ENCODE measurements at places on chromosomes 1 and 21.

DNA sequence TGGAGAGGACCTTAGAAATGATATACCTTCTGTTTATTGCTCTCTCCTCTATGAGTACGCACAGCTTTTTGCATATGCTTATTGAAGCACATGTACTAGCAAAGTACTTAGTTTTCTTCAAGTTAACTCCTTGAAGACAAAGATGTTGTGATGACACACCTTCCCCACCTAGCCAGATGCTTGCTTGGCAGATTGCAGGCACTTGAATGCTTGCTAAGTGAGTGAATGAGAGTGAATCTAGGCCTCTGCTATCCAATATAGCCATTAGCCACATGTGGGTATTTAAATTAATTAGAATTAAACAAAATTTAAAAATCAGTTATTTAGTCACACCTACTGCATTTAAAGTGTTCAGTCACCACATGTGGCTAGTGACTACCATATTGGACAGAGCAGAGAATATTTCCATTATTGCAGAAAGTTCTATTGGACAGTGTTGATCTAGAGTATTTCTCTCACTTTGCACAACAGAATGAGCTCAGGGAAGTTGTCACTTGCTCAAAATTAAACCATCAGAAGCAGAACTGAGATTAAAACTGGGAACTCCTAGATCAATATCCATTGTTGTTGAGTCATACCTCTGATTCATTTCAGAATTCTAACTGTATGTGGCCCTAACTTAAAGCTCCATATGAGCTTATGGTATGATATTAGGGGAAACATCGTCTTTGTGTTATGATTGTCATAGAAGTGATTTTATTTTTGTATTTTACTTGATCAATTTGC, 8.6 kb upstream of the EEIG2 start:
- peak; percentile 34 for DNase-seq

DNA sequence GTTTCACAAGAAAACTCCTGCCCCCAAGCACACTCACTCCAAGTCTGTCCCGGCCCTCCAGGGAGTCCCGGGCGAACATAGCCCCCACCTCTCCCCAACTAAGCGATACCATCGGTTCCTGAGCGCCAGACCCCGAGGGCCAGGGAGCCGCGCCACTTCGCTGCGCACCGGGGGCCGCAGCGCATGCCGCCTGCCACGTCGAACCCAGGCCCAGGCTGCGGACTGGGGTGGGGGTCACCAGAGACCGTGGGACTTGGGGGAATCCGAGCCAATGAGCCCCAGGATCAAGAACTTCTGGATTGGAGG, 801 bp downstream of the RSPO1 start:
- DNase-seq: no peak

DNA sequence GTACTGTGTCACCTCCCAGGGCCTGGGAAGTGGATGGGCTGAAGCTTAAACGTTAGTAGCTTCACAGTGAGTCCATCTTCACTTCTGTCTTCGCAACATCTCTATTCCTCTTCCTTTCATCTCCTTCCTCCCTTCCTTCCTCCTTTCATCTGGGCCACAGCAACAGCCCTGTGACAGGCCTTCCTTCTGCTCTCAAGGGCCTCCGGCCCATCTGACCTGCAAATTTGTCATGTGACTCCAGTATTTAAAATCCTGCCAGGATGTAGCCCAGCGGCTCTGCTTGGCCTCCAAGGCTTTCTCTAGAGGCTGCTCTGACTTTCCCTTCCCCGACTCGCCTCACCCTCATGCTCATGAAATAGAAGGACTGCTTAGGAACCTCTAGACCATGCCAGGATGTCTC, 10.9 kb upstream of the BATF3 start:
- DNase-seq: no peak

- no peak for DNase-seq
Measured at GRCh38 chr1:246923900-246924299, 7.8 kb downstream of the AHCTF1 start.

DNA sequence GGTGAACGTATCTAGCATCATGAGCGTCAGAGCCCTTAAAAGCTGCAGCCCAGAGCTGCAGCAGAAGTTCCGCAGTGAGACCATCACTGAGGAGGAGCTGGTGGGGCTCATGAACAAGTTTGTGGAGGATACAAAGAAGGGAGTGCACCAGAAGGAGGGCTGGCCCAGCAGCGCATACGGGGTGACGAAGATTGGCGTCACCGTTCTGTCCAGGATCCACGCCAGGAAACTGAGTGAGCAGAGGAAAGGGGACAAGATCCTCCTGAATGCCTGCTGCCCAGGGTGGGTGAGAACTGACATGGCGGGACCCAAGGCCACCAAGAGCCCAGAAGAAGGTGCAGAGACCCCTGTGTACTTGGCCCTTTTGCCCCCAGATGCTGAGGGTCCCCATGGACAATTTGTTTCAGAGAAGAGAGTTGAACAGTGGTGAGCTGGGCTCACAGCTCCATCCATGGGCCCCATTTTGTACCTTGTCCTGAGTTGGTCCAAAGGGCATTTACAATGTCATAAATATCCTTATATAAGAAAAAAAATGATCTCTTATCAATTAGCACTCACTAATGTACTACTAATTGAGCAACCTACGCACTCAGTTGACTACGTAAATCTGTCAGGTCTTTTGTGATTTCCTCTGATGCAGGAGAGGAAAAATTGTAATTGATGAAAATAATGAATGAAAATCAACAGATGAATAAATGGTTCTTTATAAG, 2.8 kb downstream of the CBR1 start:
- DNase-seq: no peak

DNA sequence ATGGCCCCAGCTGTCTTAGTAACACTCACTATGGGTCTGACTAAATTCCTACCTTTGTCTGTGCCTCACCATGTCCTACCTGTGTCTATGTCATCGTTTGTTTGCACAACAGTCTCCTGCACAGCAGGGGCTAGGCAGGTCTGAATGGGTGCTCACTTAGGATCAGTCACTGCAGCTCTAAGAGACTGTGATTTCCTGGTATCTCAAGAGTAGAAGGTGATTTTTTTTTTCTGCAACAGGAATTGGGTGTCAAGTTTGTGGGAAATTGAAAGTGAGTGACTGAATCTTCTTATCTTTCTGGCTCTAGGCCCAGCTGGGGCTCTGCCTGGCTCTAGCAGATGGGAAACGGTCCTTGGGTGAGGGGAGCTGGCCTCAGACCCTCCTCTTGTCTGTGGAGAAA, 46.4 kb upstream of the TRABD2B start:
- peak; percentile 5 for DNase-seq

- no peak for DNase-seq
Measured at GRCh38 chr1:230940848-230941247, 37.8 kb downstream of the TTC13 start.

- no peak for DNase-seq
Measured at GRCh38 chr1:16262067-16262466, 25.1 kb upstream of the CPLANE2 start.

GRCh38 chr1:240491796-240492195, 120.2 kb downstream of the GREM2 start:
- DNase-seq: no peak

DNA sequence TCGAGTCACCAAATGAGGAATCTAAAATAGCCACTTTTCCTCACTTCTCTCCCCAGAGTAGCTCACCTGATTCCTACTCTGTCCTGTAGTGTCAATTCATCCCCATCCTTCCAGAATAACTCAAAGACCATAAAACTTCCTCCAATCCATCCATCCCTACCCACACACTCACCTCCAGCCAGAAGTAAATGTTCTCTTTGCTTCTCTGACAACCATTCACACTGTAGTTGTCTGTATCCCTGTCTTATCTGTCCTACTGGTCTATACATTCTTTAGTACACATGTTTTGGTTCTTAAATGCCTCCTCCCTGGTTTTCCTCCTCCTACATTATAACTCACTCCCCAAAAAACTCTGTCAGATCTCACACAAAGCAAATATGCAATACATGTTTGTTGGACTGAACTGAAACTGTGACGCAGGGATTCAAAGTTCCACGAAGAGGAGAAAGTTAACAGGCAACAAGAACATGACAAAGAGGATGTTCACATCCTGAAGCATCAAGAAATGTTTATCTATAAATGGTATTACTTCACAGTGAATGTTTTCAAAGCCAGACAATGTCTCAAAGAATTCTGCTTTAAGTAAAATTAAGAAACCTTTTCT, 11.0 kb downstream of the TP53BP2 start:
- DNase-seq: no peak

- no peak for DNase-seq
Measured at GRCh38 chr1:235012436-235013210, 116.0 kb downstream of the TOMM20 start.

DNA sequence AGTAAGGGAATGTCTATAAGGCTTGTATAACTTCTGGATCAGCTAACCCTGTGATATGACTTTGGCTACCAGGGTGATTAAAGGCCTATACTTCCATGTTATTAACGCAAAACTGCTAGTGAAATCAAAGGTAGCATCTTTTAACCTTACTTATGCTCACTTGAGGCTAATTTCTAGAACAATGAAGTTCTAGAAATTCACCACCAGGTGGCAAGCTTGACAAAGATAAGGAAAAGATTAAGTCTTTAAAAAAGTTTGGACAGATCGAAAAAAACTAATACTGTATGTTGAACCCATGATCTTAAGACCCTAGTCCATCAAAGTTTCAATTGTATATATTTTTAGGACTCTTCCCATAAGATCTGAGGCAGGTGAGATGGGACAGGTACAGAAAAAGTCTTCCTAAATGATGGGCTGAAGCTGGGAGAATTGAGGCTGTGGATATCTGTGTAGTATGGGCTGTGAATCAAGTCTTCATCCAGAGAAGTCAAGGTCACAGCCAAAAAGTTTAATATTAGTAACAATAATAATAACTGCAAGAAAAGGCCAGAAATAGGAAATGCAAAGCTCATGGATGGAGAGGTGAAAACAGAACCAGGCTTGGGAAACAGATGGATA, 18.8 kb downstream of the KYAT3 start:
- DNase-seq: peak; percentile 70

- no peak for DNase-seq
Measured at GRCh38 chr1:117696561-117696960, 90.7 kb downstream of the TENT5C start.

DNA sequence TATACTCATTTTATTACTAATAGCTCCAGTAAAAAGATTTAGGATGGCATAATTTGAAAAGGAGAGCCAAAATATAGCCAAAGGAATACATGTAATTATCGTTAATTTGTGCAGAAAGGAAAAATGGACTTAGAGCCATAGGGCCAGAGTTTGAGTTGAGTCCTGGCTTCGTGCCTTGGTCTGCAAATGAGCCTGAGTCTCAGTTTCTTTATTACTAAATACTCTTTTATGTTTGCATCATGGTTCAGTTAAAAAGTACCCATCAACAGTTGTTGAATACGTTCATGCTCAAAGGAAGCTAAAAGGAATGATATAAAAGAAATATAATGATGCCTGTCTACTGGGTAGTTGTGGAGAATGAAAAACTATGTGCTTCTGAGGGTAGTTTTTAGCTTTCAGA, 155.7 kb upstream of the FAM78B start:
- DNase-seq: no peak

GRCh38 chr1:212566522-212567479, 41.8 kb upstream of the ATF3 start:
- DNase-seq: peak; percentile 78

- no peak for DNase-seq
Measured at GRCh38 chr1:29853716-29854330, 617.5 kb downstream of the PTPRU start.

DNA sequence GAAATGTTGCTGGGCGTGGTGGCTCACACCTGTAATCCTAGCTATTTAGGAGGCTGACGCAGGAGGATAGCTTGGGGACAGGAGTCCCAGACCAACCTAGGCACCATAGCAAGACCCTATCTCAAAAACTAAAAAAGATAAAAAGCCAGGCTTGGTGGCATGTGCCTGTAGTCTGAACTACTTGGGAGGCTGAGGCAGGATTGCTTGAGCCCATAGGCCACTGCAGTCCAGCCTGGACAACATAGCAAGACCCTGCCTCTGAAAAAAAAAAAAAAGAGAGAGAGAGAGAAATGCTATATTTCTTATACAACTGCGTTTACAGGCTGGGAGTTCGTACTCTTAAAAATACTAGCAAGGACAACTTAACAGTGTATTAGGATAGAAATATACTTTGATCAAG, 46.2 kb upstream of the SPOCD1 start:
- no peak for DNase-seq

- DNase-seq: no peak
Measured at GRCh38 chr1:6418668-6419396, 887 bp downstream of the HES2 start.

DNA sequence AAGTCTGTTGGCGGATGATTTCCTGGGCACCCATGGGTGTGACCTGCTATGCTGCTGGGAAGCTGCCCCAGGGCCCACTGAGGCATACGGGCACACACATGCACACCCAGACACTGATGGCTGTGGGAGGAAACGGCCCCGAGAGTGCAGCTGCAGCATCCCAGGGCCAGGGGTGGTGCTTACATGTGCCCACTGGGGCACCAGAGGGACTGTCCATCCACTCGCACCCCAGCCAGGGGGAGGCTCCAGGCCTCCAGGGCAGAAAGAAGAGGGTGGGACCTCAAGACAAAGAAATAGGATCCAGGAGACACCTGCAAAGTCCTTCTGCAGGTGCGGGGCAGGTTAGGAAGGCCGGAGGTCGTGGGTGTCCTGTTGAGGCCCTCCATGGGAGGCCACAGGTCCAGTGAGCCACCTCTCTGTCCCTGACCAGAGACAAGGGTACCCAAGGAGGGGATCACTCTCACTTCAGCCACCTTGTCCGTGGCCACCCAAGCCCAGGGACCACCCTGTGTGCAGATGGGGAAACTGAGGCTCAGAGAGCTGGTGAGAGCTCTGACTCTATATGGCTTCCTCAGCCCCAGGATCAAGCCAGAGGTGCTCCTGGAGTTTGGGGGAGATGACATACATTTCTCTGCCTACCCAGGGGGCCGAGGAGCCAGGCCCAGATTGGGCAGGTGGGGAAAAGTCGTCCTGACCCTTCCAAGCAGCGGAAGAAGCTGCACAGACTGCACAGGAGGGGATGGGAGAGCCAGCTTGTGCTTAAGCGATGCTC, 57.1 kb downstream of the WNT9A start:
- DNase-seq: no peak

- DNase-seq: no peak
Measured at GRCh38 chr1:80827666-80828065, 973.1 kb upstream of the ADGRL2 start.

- peak; percentile 36 for DNase-seq
Measured at GRCh38 chr1:85577419-85578320, 2.9 kb upstream of the CCN1 start.

DNA sequence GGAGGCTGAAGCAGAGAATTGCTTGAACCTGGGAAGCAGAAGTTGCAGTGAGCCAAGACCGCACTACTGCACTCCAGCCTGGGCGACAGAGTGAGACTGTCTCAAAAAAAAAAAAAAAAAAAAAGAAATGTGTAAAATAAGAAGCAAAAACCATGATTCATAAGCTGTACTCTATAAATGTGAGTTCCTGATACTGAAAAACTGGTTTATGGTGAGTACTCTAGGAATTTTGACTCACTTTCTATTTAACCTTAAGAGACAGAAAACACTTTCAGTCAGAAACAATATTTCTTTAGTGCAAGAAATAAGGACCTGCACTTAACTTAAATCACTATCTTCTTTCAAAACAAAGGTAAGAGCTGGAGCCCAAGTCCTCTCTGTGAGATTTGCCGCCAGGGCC, 19.9 kb upstream of the POU2F1 start:
- no peak for DNase-seq

GRCh38 chr1:36824390-36824861, 209.9 kb downstream of the GRIK3 start:
- peak; percentile 70 for DNase-seq

GRCh38 chr1:155012026-155012546, 9.5 kb downstream of the ZBTB7B start:
- DNase-seq: peak; percentile 80
